Cerebellar nuclear complex (tissue), 1 donor: ENCODE measurements at places on chromosomes 13 and 19.

DNA sequence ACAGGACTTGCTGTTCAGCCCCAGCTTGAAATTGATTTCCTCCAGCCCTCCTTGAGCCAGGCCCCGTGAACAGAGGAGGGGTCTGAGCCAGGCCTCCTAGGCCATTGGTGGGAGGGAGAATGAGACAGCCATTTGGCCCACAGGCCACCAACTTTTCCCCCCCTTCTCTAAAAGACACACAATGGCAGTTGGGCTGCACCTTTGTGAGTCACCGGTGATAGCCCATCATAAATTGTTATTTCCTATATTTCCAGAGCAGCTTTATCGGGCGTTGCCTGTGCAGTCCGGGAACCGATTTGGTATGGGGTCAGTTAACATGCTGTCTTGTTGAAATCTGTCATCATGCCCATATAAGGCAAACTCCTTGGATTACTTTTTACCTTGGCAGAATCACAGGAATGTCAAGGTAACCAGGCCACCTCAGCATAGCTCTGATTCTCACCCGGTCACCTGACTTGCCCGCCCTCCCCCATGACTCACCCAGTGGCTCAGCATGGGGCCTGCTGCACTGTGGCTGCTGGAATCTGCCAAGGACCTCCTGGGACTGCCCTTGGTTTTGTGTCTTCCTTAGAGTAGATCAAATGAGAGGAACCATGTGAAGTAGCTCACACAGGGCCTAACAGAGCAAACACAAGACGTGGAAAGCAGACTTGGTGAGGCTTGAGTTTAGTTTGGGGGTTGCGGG is 36.1 kb downstream of the ACTN4 start:
- DNase-seq: no peak

- no peak for DNase-seq
Measured at GRCh38 chr13:78875792-78876580, 217.0 kb upstream of the OBI1 start.

- no peak for DNase-seq
Measured at GRCh38 chr13:112326821-112327370, 49.3 kb upstream of the SPACA7 start.

DNA sequence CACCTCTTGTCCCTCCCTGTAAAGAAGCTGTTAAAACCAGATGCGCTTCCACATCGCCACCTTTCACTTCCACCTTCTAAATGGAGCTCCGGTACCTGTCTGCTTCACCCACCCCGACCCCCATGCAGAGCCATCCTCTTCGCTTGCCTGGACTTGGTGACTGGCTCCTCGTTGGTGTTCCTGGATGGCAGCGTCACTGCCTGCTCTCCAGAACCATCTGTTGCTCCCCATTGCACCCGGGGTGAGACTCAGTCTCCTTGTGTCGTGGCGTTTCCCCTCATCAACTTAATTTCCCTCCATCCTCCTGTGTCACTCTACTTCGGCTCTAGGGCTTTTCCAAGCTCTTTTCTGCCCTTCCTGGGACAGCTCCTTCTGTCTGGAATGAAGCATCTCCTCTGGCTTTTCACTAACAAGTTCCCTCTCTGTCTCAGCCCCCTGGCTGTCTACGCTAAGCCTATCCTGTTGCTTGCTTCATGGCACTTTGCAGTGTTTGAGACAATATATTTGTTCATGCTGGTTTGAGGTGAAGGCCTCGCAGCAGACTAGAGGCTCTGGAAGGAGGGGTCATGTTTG is 10.3 kb downstream of the CEBPG start:
- DNase-seq: no peak

DNA sequence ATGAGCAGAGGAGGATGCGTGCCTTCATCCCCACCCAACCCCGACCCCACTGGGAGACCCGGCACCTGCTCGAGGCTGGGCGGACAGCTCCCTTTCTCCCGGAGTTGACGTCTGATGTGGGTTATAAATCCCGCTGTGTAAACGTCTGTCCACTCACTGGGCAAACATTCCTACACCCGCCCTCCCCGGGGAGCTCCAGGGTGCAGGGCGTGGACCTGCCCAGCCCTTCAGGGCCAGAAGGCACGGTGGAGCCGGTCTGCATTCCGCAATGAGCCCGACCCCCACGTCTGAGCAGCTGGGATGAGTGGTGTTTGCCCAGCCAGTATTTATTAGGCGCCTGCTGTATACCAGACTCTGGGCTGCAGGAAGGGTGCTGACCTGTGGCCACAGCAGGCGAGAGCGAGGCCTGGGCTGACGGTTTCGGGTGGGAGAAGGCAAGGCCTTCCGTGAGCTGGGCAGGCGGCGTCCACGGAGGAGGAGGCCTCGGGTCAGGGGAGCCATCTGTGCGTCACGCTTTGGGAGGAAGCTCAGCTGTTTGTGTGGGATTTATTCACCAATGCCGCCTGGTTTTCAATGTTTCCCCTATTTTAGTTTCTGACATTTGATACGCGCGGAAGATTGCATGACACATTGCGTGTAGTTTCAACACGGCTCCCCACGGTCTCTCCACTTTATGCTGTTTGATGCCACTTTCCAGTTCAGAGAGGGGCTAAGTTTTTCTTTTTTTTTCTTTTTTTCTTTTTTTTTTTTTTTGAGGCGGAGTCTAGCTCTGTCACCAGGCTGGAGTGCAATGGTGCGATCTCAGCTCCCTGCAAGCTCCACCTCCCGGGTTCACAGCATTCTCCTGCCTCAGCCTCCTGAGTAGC is 2.0 kb downstream of the MISP start:
- no peak for DNase-seq

DNA sequence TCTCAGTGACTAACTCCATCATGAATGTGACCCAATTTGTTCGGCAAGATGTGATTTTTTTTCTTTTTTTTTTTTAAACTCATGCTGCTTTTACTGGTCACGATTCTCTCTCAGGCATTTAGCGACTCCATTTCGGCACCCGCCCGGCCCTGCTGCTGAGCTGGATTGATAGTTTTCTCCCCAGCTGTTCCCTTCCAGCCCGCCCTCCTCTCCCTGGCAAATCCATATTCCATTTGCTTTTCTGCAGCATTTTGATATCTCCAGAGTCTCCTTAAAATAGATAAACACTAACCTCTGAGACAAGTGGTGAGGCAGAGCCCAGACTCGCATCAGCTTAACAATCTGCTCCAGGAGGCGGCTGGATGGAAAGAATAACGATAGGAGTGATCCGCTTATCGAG is 55.5 kb upstream of the KATNAL1 start:
- DNase-seq: no peak

DNA sequence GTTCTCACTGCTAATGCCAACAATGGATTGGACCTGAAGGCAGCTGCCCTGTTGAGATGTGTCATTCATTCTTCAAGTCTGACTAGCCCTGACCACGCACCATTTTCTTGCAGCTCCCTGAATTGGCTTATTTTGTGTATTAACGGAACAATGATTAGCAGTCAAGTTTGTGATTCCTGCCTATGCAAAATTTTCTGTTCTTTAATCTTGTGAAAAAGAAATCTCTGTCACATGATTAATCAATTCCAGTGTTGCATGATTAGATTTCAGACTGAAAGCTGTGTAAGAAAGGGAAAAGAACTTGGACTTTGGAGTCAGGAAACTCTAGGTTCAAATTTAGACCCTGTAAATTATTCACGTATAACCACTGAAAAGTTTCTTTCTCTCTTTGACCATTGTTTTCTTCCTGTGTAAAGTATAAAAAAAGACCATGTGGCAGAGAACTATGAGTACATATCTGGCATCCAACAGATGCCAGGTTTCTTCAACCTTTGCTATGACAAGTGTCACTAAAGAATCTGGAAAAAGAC is 64.5 kb upstream of the SLC10A2 start:
- no peak for DNase-seq

DNA sequence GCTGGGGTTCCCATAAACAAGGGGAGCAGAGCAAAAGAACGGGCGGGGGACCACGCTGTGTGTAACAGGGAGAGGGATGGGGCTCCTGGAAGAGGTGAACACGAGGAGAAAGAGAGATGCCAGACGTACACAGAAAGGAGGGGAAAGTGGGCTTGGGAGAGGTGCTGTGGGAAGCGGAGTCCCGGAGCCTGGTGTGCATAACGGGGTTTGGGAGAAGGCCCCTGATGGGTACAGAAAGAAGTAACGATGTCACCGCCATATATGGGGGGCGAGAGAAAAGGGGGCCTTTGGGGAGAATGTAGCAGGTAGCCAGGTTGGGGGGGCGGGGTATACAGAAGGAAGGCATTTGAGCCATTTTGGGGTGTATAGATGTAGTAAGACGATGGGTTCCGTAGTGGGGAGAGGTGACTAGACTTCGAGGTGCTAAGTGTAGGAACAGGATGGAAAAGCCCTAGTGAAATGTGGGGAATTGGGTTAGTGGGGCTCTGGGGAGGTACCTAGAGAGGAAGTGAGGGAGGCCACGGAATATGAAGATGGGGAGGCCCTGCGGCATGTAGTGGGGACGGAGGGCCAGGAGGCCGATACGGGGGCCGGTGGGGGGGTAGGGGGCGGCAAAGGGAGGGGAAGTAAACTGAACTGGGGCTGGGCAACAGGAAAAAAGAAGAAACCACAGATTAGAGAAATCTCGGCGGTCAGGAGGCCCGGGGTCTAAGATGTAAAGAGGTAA is 787 bp downstream of the ZNF580 start:
- no peak for DNase-seq

GRCh38 chr19:18291590-18292461 is 10.4 kb upstream of the JUND start:
- DNase-seq: no peak

DNA sequence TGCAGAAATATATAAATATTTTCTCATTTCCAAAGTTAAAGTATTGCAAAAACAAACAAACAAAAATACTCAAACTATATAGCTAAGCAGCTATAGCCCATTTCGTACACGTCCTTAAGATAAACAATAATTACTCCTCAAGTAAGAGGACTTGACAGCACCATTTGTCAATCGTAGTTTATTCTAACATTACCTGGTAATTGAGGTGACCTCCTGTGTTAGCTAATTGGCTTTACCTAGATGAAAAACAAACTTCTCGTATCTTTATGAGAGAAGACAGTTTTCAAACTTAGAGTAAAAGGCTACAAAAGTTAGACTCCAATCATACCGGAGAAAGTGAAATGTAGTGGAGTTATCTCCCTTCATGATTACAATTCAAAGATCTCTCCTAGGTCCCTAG is 1876.1 kb upstream of the PCDH20 start:
- no peak for DNase-seq

DNA sequence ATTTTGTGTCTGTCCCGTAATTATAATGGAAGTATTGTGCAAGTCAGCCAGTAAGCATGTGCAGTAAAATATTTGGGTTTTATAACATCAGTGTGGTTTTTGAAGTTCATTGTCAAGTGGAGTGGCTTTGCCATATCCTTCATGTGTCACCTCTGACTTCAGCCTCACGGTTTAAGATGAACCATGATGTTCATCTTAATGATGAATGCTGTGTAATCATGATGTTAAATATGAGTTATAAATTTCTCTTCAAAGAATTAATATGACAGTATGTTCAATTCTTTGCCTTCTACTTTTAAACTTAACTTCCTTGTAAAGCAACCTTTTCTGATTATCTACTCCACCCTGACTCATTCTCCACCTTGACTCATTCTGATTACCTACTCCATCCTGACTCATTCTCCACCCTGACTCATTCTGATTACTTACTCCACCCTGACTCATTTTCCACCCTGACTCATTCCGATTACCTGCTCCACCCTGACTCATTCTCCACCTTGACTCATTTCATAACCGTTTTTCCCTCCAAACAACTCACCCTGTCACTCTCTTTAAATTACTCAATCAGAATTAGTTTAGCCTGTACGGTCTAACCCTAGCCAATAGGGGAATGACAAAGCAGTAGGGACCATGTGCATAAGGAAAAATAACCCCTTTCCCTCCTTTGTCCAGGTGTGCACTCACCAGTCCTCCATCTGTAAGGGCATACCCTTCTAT is 50.3 kb upstream of the ANKRD10 start:
- no peak for DNase-seq

- DNase-seq: no peak
Measured at GRCh38 chr19:34256835-34257558, 2.6 kb downstream of the GARRE1 start.

DNA sequence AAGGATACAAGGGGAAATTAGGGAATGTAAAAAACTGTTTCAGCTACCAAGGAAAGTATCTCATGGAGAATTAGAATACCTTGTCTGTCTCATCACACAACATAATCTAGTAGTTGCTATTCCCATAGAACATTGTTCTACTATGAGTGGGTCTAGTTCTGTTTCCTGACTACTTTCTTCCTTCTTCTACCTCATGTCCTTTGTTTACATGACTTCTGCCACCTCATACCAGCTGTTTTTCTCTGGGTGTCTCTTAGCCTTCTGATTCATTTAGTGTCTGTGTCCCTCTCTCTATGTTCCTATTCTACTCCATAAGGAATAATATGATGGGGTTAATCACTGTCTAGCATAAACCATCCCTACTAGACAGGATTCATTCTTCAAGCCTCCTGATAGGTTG is 887.3 kb downstream of the DIAPH3 start:
- DNase-seq: no peak

GRCh38 chr13:47463726-47464125 is 537.3 kb downstream of the SUCLA2 start:
- DNase-seq: no peak

GRCh38 chr19:44726465-44726864 is 22.0 kb upstream of the BCL3 start:
- no peak for DNase-seq

GRCh38 chr13:23946900-23947299 is 49.6 kb upstream of the C1QTNF9B start:
- no peak for DNase-seq

GRCh38 chr13:29624997-29625396 is 29.5 kb upstream of the SLC7A1 start:
- no peak for DNase-seq

DNA sequence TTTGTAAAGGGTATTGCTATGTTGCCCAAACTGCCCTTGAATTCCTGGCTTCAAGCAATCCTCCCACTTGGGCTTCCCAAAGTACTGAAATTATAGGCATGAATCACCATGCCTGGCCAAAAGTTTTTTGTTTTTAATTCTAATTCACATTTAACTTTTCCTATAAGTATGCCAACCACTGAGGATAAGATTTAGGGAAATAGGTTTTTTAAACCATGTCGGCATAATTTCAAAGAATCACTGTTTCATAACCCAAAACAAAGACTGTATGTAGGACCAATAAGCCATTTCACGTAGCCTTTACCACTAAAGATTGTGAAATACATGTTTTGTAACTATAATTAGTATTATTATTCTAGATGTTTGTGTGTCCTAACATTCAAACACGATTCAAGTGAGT is 8.2 kb downstream of the ZDHHC20 start:
- no peak for DNase-seq

DNA sequence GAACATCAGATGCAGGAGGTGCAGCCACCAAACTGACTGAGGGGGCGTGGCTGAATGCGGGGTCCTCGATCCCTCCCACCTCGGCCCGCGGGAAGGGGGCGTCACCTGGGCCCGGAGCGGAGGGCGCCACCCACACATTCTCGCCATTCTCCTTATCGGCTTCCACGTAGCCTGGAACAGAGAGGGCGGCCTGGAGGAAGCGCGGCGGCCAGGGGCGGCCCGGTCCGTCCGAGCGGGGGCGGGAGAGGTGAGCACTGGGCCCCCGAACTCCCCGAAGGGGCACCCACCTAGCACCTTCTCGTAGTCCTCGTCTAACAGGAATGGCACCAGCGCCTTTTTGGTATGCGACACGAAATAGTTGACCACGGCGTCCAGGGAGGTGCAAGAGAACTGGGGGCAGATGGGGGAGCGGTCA is 11.8 kb downstream of the STAP2 start:
- DNase-seq: no peak
